Activated naive CD8-positive, alpha-beta T cell treated with anti-CD3 and anti-CD28 coated beads, Interleukin-2, amount 10 ng/mL, durations not matched to agents 7 days and 5 days (primary cell): ENCODE measurements at places on chromosomes 16 and 17. TPM values are rescaled to one million over a fixed set of nuclear protein-coding genes. Genes with fewer than 3 reads are reported as not detected.
A peak's percentile ranks its signal among the peaks of the same experiment; 100 is the strongest.

- H3K27ac ChIP-seq: no peak overlapping the region
- no peak overlapping the region for H3K4me3 ChIP-seq
- peaks cover 10% of the 10 kb centered on the region for H3K4me1 ChIP-seq
- DNase-seq: no peak
- H3K27me3 ChIP-seq: no peaks in the 10 kb centered on the region
Measured at GRCh38 chr17:57648720-57649119, 96.4 kb downstream of the CCDC182 start.

DNA sequence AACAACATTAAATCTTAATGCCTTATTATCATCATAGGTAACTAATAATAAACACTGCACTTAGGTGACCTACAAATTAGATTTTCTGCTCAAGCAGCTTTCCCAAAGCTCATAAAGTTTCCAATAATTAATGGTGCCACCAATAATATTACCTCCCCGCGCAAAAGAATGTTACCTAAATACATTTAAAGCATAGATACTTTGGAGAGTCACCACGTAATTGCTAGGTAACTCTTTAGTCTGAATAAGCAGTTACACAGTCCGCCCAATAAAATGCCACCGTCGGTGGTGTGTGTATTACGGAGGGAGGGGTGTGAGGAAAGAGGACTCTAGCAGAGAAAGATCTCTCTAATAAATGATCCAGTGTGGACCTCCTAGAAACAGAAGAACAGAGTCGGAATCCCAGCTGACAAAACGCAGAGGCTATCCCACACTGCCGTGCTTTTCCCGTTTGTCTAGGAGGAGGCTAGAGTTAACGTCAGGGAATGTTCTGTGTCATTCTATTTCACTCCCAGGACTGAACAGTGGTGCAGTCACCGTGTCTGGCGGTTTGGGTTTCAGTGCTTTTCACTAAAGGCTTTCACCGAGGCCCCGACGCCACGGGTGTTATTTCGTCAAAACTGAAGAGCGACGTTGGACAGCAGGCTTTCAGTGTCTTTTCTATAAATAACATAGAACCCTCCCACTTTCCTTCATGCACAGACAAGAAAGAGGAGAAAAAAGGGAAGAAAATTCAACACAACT is 630 bp downstream of the RNFT1 start:
- DNase-seq: no peak
- H3K27ac ChIP-seq: peak overlapping the region; percentile 96
- peaks cover 17% of the 10 kb centered on the region for H3K4me1 ChIP-seq
- H3K4me3 ChIP-seq: peak overlapping the region; percentile 97
- H3K27me3 ChIP-seq: no peaks in the 10 kb centered on the region

GRCh38 chr17:7897773-7898172 is 9.2 kb downstream of the CHD3 start:
- H3K4me3 ChIP-seq: no peak overlapping the region
- no peak for DNase-seq
- H3K27me3 ChIP-seq: no peaks in the 10 kb centered on the region
- no peak overlapping the region for H3K27ac ChIP-seq

DNA sequence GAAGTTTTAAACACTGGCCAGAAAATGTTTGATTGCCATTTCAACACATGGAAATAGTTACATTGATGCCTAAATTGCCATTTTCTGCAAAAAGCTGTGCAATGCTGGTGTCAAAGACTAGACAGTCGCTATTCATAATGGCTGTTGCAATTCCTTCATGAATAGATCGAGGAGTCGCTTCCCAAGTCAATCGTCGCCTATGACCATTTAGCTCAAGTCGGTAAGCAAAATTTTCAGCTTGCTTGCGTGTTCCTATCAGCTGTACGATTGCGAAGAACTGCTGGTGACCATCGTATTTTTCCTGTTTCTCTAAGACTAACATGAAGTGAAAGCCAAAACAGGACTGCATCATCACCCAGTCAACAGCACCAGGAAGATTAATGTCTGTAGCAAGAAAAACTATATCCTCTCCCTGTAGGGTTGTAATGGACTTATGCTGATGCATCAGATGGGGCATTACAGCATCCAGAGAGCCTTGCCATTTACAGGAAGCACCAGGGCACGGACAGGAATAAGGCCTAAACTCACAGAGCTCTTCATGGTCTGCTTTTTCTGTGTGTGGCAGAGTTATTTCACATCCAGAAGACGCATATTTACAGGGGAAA is 23.6 kb downstream of the SIAH1 start:
- H3K36me3 ChIP-seq: peaks cover 15% of the 10 kb centered on the region
- H3K27me3 ChIP-seq: no peaks in the 10 kb centered on the region
- no peak for DNase-seq

DNA sequence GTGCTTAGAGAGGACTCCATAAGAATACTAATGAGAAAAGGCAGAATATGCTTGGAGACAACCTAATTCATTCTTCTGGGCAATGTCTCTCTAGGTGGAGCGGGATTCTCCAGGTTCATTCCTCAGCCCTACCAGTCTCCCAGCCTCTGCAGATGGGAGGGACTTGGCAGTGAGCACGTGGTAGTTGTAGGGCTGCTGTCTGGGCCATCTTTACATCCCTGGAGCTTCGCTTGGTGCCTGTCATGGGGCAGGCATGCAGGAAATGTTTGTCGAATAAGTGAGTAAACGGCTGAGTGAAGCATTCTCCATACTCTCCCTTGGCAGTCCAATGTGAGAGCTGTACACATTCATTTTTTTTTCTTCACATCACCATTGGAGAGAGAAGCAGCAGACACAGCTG is 387.5 kb downstream of the UTP18 start:
- H3K27ac ChIP-seq: no peak overlapping the region
- no peak overlapping the region for H3K4me3 ChIP-seq
- no peak for DNase-seq
- H3K4me1 ChIP-seq: no peaks in the 10 kb centered on the region
- peaks cover 9% of the 10 kb centered on the region for H3K27me3 ChIP-seq

DNA sequence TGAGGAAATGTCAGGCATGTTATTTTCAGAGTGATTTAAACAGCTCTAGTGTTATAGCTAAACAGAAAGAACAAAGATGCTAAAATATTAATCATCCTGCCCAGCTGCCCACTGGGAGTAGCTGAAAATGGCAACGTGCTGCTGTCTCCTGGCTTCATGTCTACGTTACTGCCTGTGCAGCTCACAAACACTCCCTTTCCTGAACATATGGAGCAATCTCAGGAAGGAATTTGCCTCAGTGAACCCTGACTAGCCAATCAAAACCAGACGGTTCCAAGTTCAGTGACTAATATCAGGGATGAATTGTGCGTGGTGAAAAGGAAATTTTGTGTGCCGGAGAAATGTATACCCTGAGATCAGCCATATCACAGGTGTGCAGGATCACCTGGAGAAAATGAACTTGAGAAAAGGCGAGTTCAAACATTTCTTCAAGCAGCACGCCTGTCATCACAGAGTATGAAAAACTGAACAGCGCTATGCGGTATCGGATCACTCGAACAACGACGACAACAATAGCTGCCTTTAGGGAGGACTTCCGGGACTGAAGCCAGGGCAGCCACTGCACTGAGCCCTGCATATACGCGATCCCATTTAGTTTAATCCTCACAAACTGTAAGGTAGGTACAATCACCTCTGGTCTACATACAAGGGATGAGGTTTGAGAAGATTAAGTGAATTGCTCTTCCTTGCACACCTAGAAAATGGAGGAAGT is 110.3 kb downstream of the STX8 start:
- H3K27ac ChIP-seq: no peak overlapping the region
- DNase-seq: no peak
- H3K4me3 ChIP-seq: no peak overlapping the region
- H3K4me1 ChIP-seq: peaks cover 19% of the 10 kb centered on the region
- no peaks in the 10 kb centered on the region for H3K27me3 ChIP-seq

DNA sequence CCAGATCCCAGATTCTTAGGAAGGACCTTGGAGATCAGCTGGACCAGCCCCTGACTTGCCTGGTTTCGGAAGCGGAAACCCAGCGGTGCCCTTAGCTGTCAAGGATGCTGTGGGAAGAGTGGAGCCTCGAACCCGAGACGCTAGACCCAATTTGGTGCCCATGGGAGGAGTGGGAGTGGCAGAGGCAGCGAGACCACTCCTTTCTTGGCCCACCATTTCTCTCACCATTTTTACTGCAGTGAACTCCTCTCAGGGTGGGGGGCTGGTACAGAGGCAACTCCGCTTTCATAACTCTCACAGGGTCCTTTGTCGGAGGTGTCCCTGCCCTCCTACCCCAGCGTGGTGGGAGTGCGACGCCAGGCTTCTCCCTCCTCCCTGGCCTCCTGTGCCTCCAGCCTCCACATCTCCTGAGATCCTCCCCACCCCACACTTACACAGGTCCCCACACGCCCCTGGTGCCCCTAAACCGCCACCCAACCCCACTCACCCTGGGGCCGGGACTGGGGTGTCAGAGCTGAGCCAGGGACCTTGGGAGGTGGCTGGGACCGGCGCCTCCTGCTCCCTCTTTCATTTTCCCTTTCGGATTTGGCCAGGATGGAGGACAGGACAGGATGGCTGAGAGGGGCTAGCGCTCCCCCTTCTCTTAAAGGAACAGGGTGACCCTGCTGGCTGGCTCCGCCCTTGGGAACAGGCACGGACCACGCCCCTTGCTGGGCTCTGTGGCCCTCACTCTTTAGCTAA is at the start of gene GJD3:
GJD3 (minus strand) TSS at position 617 of the 741 bp plus-strand sequence. CDS start 922 bp downstream, outside the sequence.
- H3K4me3 ChIP-seq: peak within 1 kb of the TSS; percentile 81
- peaks cover 19% of the 10 kb centered on the region for H3K4me1 ChIP-seq
- no peaks in the 10 kb centered on the region for H3K36me3 ChIP-seq
- no peak for DNase-seq

DNA sequence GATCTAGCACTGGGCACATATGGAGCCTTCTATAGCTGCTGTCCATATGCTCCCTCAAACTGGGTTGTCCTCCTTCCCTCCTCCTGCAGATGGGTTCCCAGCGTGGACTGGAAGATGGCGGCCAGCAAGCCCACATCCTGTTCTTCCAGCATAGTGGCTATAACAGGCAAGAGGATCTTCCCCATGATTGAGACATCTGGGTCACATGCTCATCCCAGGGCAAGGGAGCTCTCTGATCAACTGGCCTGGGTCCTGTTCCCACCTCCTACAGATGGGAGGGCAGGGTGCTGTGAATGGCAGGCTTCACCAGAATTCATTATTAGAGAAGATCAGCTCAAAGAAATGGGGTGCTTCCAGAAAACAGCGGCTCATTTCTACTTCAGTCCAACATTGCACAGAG is 210.2 kb downstream of the PARN start:
- H3K36me3 ChIP-seq: no peaks in the 10 kb centered on the region
- no peak overlapping the region for H3K4me3 ChIP-seq
- no peak overlapping the region for H3K27ac ChIP-seq
- H3K4me1 ChIP-seq: no peaks in the 10 kb centered on the region
- no peak for DNase-seq
- H3K27me3 ChIP-seq: no peaks in the 10 kb centered on the region

DNA sequence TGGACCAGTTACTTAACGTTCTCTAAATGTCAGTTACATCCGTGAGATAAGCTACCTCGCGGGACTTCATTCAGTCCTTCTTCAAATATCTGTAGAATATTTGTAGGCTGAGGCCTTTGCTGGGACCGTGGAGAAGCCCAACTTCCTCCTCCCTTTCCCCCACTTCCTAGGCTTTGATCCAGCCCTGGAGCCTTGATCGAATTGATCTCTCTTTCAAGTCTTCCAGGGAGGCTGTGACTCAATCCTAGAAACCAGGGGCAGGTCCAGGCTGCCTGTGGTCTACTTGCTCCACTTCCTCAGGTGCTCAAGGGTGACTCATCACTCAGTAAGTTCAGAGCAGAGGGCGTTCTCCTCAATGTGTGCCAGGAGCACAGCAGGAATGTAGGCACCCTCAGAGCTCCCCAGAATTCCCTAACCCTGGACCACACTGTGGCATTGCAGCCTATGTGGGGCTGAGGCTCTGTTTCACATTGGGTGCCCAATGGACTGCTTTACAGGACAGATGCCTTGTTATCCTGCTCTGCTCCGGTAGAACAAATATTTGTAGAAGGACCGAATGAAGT is 11.2 kb upstream of the CEP20 start:
- H3K4me1 ChIP-seq: peaks cover 10% of the 10 kb centered on the region
- DNase-seq: no peak
- H3K36me3 ChIP-seq: no peaks in the 10 kb centered on the region

- DNase-seq: no peak
- no peak overlapping the region for H3K4me3 ChIP-seq
- H3K4me1 ChIP-seq: no peaks in the 10 kb centered on the region
- no peaks in the 10 kb centered on the region for H3K36me3 ChIP-seq
- no peak overlapping the region for H3K27ac ChIP-seq
Measured at GRCh38 chr16:76784530-76784929, 406.5 kb upstream of the MON1B start.

- no peak overlapping the region for H3K4me3 ChIP-seq
- no peak for DNase-seq
- no peaks in the 10 kb centered on the region for H3K27me3 ChIP-seq
Measured at GRCh38 chr16:24440306-24440705, 99.1 kb upstream of the RBBP6 start.

DNA sequence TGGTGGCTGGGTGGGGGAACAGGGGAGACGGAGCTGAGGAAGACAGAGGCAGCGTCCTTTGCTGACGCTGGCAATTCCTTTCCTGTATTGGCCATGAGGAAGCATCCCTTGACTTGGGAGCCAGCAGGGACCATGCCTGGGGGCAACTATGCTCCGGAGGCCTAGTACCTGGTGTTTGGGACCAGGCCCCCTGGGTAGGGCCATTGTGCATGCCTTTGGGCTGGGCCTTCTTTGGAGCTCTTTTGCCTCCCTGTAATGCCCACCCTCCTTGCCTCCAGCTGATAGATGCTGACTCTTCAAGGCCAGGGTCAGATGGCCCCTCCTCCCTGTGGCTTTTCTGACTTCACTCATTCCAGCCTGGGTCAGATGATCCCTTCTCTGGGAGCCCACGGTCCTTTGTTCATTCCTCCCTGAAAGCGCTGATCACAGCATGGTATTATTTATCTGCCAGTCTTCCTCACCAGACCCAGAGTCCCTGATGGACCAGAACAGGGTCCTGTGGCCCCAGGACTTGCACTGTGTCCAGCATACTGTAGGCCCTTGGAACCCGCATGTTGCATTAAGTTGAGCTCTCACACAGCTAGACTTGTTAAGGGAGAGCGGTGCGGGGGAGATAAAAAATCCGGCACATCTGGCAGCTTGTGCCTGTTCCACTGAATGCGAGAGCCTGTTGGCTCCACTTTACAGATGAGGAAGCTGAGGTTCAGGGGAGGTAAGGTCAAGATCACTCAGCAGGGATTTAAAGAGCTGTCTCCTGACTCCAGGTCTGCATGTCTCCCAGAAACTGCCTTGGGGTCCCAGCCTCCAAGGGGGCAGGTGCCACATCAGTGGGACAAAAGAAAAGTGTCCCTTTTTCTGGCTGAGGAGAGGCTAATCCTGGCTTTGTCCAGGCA is 2.9 kb downstream of the STARD3 start:
- H3K27me3 ChIP-seq: no peaks in the 10 kb centered on the region
- H3K4me3 ChIP-seq: peak overlapping the region; percentile 25
- peaks cover 60% of the 10 kb centered on the region for H3K4me1 ChIP-seq
- H3K36me3 ChIP-seq: peaks cover 2% of the 10 kb centered on the region

- peaks cover 30% of the 10 kb centered on the region for H3K36me3 ChIP-seq
- H3K4me3 ChIP-seq: peak overlapping the region; percentile 93
- H3K4me1 ChIP-seq: peaks cover 44% of the 10 kb centered on the region
- no peak for DNase-seq
- H3K27me3 ChIP-seq: no peaks in the 10 kb centered on the region
- peak overlapping the region; percentile 92 for H3K27ac ChIP-seq
Measured at GRCh38 chr17:28948873-28949184, 2.5 kb downstream of the PHF12 start.

The CHST5 gene
- total RNA-seq: not detected

The KRT24 gene
- total RNA-seq: not detected

The NPIPA5 gene
- 25.5 TPM for total RNA-seq

The C1QBP gene
- total RNA-seq: 112 TPM
